Subcutaneous adipose tissue (tissue), 4 donors: ENCODE measurements at places on chromosomes 7 and 10. TPM values are rescaled to one million over a fixed set of nuclear protein-coding genes. Genes with fewer than 3 reads are reported as not detected.

CUZD1 gene
- total RNA-seq, result 0.85 TPM

UPK3B gene
- not detected for total RNA-seq

SPDYE8 gene
- total RNA-seq, result not detected

TMEM130 gene
- not detected for total RNA-seq

FBXL15 gene
- total RNA-seq, result 31.3 TPM

ARHGEF5 gene
- total RNA-seq, result 6.8 TPM

PNLIP gene
- not detected for total RNA-seq

MYL10 gene
- total RNA-seq, result not detected
